ENCODE measurements at places on chromosomes 4 and X. TPM values are rescaled to one million over a fixed set of nuclear protein-coding genes. Genes with fewer than 3 reads are reported as not detected.

- no peak for DNase-seq
Observed at GRCh38 chr4:6115746-6116586, 84.4 kb downstream of the JAKMIP1 start.

DNA sequence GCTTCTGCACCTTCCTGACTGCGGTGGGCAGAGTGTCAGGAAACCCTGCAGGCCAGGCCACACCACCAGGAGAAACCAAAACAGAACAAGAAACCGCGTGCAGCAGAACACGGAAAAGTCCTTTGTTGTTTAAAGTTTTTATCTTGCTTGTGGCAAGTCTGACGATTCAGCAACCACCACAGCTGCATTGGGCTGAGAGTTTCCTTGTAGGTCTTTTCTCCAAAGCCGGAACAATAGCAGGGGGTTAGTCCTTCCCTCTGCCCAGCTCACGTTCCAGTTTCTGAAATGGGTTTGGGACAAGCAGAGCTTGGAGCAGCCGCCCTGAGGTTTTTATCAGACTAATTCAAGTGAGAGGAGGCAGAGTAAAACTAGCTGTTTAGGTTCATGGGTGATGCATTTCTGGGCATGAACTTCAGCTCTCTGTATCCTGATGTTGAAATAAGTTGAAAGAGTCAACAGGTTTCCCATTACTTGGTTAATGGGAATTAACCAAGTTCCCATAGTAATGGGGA, 216.9 kb downstream of the PTTG2 start:
- peak; percentile 81 for DNase-seq

DNA sequence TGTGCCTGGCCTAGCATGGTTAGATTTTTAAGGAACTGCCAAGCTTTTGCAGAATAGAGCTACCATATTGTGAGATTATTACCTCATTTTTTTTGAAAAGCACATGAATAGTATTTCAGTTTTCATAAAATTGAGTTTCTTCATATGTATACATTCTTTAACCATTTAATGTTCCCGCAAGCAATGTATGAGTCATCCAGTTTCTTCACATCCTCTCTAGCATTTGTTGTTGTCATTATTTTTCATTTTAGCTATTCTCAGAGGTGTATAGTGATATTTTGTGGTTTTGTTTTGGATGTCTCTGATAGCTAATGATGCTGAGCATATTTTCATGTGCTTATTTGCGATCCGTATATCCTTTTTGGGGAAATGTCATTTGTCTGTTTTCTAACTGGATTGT, 74.9 kb downstream of the GLUD2 start:
- peak; percentile 18 for DNase-seq

DNA sequence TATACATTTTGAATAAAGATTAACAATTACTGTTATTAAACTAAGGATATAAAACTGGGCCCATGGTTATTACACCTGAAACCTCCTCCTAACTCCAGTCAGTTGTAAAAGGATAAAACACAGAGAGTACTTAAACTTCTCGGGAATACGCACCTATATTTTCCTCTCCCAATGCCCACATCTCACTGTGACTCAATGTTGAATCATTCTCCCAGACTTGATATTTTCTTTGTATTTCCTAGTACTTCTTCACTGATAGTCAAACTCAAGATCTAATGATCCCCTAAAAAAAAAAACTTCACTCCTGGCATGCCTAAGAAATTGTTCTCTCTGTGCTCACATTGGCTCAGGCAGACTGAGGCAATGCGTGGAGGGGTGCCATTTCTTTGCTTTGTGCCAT, 212.5 kb upstream of the DKK2 start:
- no peak for DNase-seq

- DNase-seq, result peak; percentile 72
Observed at GRCh38 chr4:242121-242848, 63.0 kb downstream of the ZNF732 start.

DNA sequence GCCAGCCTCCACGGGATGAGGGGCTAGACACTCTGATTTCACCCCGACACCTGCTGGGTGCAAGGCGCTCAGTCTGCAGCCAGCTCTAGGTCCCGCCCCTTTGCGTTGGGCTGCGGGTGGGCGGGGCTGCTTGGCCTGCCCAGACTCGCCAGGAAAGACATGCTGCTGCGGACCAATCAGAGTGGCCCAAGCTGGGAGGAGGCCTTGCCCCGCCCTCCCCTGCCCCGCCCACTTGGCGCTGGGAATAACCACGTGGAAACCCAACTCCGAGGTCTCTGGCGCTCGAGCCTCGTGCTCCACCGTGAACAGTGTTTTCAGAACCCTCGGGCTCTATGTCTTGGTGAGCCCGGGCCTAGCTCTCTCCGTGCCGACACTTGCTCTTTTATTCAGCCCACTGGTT, 5.3 kb upstream of the VMA21 start:
- DNase-seq, result no peak

DNA sequence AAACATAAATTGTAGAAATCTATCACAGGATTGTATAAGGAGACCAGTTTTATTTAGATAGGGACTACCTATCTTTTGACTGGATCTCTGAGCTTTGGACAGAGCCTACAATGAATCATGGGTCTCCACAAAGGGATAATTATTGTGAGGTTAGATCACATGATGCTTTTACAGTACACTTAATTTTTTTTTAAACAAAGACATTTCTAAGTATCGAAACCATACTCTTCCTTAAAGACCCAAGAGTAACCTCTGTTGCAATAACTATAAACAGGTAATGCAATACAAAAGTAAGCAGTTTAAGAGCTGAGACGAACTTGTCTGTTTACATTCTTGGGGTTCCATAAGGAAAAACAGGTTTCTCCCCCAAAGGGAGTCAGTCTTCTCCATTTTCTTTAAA, 64.3 kb upstream of the GABRE start:
- peak; percentile 39 for DNase-seq

- no peak for DNase-seq
Observed at GRCh38 chrX:37476571-37477170, 94.8 kb upstream of the LANCL3 start.

Gene SLC16A2
- total RNA-seq, result 10.6 TPM

DNA sequence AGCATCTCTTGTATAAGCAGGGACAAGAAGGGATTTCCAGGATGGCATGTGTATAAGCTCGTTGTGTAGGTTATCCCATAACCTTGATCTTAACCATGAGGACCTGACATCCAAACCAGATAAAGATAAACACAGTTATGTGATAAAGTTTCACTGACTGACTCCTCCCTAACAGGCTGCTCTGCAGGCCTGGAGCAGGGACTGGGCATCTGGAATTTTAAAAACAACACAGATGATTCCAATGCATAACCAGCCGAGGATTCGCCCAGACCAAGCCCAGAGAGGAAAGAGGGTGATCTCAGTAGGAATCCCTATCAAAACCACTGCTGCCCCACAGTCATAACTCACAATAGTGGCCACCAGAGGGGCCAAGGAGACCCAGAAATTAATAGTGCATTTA, 22.7 kb downstream of the KLF3 start:
- DNase-seq, result peak; percentile 89

DNA sequence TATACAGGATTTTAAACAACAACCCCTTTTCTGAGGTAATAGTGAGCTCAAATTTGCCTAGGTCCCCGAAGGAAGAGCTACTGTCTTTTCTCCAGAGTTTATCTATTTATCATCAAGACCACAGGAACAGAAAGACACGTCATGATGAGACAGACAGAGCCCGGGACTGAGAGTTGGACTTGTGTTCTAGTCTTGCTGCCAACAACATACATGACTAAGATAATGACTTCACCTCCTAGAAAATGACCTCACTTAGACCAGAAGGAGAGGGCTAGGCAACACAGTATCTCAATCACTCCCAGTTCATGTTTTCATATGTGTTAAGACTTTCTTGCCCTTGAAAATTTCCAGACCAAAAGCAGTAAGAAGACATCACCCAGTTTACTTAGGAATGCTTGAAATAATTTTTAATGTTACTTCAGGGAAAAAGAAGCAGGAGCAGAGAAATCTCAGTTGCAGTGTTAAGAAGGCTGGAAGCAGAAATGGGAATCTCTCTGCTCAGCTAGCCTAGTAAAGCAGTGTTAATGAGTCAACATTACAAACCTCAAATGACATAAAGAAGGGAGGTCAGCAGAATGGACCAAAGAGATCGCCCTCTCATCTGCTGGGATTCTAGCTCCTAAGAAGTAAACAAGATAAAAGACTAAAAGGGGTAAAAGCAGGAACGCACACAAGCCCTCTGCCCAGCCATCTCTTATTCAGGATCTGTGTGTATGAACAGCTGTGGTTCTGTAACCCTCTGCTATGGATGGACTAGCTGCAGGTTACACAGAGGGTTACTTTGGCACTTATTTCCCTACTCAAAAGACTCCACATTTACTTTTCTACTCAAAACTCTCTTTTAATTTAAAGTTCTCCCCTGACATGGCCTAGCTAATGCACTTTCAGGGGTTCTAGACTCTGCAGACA, 24.8 kb downstream of the PDGFC start:
- DNase-seq, result peak; percentile 95

DNA sequence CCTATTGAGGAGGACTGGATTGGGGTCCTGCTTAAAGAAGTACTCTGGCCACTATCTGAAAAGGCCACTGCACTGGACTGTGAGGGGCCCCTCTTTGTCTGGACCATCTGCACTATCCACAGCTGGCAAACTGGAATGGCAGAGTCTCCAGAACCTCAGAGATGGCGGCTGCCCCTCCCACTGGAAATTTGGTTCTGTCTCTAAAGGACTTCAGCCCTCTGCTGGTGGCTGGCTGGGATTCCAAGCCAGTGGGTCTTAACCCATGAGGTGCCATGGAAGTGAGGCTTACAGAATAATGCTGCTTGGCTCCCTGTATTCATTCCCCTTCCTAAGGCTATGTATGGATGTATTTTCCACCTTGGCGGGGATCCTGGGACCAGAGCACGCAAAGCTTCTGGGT, 41.6 kb upstream of the CYLC1 start:
- no peak for DNase-seq

DNA sequence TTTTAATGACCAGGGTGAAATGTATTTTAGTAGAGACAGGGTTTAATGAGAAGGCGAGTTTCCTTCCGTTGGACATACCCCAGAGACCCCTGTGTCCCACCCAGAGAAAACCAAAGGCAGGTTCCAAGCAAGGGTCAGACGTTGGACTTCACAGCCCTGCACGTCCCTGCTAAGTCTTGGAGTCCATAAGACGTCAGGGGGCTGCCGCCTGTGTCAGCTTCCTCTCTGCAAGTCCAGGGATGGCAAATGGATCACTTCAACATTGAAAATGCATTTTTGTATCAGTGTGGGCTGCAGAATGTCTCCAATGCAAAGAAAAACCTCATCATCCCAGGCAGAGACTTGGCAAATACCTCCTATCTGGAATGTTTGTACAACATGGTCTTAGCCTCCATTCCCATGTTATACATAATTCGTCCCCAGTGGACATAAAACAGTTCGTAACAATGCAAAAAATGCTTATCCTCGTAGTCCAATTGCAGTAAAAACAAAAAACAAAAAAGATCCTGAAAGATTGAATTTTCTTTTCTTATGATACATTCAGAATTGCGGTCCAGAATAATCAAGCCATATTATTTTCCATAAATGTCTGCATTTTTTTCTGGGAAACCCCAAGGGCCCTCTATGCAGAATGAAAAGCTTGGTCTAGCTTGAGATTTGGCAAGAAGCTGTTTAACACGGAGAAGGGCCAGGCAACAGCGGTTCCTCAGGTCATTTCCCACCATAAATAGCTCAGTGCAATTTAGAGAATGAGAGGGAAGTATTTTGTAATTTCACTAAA, 190.9 kb downstream of the SHOX start:
- no peak for DNase-seq

GRCh38 chr4:137514406-137515111, 17.7 kb downstream of the PCDH18 start:
- DNase-seq, result peak; percentile 22

Gene SHROOM4
- 0.43 TPM for total RNA-seq

GRCh38 chrX:28599957-28600356, 12.7 kb downstream of the IL1RAPL1 start:
- DNase-seq, result no peak

GRCh38 chr4:105186701-105187161, 40.1 kb downstream of the TET2 start:
- DNase-seq, result peak; percentile 59

- DNase-seq, result peak; percentile 75
Observed at GRCh38 chr4:128711361-128711760, 98.1 kb upstream of the JADE1 start.

DNA sequence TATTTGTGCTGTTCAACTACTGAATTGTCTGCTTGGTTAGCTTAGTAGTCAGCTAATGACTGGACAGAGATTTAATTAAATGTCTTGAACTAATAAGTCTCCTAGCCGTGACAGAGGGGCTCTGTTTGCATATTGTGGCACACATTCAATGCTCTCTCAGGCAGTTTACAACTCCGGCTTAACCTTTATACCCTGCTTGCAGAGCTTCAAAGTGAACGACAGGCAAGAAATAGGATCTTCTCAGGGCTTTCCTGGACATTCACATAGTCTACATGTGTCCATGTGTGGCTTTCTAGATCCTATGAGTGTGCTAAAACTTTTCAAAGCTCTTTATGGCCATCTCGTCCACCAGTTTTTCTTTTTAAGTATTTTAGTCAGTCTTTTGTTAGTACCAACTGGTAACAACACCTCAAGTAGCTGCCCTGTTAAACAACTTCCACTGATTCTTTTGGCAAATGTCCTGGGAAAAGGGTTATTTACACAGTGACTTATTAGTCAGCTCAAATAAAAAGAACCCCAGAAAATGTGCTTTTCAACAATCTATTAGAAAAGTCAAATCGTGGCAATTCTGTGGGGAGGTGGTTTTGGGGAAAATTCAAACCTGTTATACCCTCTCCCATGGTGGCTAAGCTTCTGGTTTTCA, 28.6 kb downstream of the OR13H1 start:
- DNase-seq, result peak; percentile 36

DNA sequence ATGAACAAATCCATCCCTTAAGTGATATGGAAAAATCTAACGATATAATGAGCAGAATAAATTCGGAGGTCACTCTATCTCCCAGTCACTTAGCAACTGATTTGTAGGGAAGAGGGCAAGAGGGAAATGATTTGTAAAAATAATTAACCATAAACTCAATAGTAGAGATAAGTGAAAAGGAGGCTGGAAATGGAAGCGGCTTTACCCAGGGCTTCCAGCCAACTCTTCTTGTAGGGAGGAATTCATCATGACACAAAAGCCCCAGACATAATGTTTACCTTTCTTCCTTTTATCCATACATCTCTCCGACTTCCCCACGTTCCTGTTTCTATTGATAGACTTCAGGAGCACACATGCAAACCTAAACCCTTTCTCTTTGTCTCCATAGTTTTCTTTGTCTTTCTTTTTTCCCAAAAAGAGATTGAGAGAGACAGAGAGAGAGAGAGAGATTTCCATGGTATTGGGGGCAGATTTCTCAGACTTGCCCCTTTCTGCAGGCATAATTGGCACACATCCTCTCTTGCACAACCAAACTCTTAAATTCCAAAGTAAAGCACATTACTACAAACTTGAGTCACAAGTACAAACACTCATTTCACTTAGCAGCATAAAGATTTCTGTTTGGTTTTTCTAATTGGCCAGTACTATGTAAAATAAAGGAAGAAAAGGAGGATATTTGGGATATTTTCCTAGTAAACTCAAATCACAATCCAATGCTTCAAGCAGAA, 140.9 kb downstream of the MAPK10 start:
- peak; percentile 62 for DNase-seq

DNA sequence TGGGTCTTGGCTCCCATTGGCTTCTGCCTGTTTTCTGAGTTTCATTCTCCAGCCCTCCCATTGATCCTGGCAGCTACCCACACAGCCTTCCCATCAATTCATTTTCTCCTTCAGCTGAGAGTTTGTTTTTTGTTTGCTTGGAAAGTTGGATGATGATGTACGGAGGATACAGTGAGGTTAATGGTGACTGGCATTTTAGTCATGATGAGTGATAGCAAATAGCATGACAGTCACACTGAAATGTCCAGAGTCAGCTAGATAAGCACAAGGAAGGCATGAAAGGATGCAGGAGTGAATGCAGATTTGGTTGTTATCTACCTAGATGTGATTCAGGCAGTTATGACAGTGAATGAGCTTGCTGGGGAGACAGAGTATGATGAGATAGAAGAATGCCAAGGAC, 30.6 kb upstream of the LCORL start:
- DNase-seq, result no peak

Gene MGAT4D
- total RNA-seq, result not detected
